Stimulated activated CD4-positive, alpha-beta T cell treated with anti-CD3 and anti-CD28 coated beads, Interleukin-12 subunit alpha, Interleukin-12 subunit beta, amount 100 ng/mL, for 4 hours (primary cell): ENCODE measurements at places on chromosomes 3 and 15.

DNA sequence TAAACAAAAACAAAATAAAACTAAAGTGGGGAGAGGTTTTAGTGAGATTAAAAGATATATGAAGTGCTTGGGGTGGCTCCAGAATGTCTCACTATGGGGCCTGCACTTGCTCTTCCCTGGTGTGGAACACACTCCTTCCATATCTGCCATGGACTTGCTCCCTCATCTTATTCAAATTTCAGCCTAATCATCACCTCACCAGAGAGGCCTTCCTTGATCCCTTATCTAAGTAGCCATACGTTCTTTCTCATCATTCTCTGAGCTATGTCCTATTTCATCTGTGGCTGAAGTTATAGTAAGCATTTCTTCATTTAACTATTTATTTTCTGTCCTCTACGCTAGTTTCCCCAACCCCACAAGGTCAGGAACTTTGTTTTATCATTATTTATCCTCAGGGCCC, 511.7 kb downstream of the NTRK3 start:
- DNase-seq = no peak

GRCh38 chr3:101163554-101163953, 156.8 kb downstream of the IMPG2 start:
- DNase-seq = no peak

GRCh38 chr15:35986191-35986721, 440.3 kb upstream of the DPH6 start:
- no peak for DNase-seq

- DNase-seq = no peak
Measured at GRCh38 chr3:12452361-12453330, 31.6 kb upstream of the TSEN2 start.

GRCh38 chr3:6962801-6963200, 101.9 kb downstream of the GRM7 start:
- DNase-seq = no peak

DNA sequence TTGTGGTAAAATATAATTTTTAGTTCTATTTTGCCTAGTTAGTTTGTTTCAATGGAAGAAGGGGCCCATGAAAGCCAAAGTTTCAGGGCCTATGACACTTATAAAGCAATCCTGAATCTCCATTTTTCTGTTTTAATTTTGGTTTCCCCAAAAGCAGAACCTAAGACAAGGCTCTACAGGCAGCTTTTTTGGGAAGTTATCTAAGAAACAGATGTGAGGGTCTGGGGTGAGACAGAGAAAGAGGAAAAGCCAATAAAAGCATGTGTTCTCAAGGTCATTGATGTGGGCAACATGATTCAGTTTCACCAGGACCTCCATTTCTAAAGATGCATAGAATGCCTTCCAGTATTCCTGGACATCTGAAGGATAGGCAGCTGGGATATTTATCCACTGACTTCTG, 598.5 kb downstream of the PDCD6IP start:
- DNase-seq = no peak

DNA sequence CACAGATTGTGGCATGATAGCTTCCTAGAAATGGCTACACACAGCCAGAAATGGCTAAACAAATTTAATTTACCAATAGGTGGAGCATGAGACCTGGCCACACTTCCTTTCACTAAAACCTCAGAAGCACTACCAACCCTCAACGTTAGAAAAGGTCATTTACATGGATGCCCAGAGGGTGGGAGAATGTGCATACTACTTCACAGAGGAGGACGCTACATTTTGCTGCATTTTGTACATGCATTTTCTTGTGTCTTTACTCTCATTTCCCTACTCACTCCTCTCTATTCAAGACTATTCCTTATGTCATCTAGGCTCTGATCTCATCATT, 40.1 kb downstream of the C2CD4B start:
- DNase-seq = no peak

GRCh38 chr15:78977091-78977571, 32.3 kb upstream of the CTSH start:
- DNase-seq = no peak

DNA sequence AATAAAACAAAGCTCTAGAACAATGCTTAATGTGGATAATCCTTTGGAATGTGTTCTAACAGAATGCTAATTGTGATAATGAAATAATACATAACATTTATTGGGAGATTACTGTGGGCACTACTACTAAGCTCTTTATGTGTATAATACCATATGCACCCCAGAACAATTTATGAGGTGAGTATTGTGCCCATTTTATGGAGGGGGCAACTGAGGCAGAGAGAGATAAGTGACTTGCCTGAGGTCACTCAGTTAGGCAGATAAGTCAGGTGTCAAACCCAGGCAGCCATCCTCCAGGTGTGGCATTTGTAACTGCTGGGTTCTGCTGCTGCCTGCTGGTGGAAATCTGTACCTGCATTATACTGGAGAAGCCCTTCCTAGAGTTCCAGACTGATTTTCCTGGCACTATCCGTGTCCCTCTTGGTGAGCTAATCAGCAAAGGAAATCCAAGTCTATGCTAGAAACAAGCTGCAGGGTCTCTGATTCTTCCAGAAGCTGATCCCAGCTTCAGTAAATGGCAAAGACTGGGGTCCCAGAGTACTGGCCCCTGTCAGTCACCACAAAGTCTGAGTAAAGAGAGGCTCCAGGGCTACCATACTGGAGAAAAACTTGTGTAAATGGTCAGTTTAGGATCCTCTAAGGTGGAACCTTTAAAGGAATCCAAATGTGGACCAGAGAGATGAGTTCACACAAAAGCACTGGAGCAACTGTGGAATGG, 22.6 kb upstream of the RBP1 start:
- DNase-seq = no peak

DNA sequence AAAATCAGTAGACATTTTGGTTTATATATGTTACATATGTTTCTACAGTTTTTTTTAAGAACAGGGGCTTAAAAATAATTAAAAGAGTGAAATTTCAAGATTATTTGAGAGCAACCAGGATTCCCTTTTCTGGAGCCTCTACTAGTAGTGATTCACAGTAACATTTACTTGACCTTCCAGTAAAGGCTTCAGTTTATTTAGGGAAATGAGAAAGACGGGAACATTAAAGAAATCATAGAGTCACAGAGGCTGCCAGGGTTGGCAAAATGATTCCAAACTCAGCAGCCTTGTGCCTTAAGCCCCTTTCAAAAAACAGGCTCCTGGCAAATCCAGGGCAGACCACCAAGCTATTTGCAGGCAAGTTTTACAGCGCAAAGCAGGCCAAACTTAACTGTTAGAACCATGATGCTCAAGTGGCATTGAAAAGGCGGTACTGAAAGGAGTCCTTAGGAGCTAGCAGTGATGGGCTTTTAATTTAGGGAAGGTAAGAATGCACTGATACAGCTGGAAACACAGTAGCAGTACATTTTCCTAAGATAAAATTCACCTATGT, 201.1 kb upstream of the ADAMTS9 start:
- DNase-seq = no peak

- no peak for DNase-seq
Measured at GRCh38 chr15:86590461-86590860, 510.8 kb downstream of the AGBL1 start.

DNA sequence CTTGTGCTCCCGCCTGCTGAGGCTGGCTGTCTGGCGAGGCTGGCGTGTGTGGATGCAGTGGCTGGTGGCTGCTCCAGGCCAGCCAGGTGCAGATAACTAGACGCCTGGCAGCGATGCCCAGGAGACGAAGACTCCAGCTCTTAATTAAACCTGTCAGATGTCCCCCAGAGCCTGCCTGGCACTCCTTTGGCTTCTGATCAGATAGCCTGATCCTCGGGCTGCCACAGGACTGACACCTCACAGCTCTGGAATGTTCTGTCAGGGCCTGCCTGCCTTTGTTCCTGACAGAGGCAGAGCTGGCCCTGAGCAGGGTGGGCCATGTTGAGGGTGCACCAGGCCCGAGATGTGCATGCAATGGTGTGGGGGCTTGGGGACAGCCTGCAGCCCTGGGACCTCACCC, 36.5 kb downstream of the PLXNA1 start:
- DNase-seq = no peak

- no peak for DNase-seq
Measured at GRCh38 chr3:37542331-37542730, 319.3 kb upstream of the CTDSPL start.

GRCh38 chr15:87570206-87570605, 686.3 kb downstream of the NTRK3 start:
- DNase-seq = no peak

- DNase-seq = no peak
Measured at GRCh38 chr3:156518726-156519125, 36.2 kb downstream of the SSR3 start.

- no peak for DNase-seq
Measured at GRCh38 chr15:81851757-81852156, 194.1 kb downstream of the MEX3B start.

DNA sequence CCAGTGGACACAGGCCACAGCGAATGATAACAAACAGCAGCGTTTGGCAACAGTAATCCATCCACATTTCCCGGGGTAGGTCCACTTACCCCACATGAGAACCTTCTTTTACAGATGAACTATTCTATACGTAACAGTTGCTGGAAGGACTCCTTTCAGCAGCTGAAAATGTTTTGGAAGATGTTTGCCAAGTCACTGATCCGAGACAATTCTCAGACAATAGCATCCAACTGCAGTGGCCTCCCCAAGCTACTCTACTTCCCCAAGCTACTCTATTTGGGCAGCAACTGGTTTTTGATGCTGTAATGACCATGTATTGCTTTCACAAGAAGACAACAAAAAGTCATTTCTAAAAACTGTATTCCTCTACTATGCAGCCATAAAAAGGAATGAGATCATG, 87.5 kb downstream of the ADAMTS17 start:
- DNase-seq = no peak

GRCh38 chr3:129616291-129616690, 9.8 kb upstream of the PLXND1 start:
- no peak for DNase-seq

- DNase-seq = no peak
Measured at GRCh38 chr3:30324587-30324986, 281.8 kb upstream of the TGFBR2 start.

DNA sequence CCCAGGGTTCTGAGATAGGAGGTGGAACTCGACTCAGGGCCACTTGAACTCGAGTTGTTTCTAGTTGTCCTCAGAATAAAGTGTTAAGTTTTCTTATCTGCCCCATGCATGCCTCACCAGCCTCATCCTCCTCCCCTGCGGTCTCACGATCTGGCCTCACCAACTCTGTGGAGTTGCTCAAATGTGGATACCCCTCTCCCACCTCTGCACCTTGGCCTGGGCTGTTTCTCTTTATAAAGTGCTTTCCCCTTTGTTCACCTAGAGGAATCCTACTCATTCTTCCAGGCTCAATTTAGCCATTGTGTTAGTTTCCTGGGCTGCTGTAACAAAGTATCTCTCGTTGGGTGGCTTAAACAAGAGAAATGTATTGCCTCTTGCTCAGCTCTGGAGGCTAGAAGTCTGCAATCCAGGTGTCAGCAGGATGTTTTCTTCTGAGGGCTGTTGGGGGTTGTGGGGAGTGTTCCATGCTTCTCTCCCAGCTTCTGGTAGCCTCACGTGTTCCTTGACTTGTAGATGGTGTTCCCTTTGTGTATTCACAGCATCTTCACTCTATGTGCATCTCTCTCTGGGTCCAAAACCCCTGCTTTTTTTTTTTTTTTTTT, 100.7 kb downstream of the MEX3B start:
- DNase-seq = no peak

- DNase-seq = no peak
Measured at GRCh38 chr3:49647741-49648140, 26.4 kb upstream of the APEH start.

DNA sequence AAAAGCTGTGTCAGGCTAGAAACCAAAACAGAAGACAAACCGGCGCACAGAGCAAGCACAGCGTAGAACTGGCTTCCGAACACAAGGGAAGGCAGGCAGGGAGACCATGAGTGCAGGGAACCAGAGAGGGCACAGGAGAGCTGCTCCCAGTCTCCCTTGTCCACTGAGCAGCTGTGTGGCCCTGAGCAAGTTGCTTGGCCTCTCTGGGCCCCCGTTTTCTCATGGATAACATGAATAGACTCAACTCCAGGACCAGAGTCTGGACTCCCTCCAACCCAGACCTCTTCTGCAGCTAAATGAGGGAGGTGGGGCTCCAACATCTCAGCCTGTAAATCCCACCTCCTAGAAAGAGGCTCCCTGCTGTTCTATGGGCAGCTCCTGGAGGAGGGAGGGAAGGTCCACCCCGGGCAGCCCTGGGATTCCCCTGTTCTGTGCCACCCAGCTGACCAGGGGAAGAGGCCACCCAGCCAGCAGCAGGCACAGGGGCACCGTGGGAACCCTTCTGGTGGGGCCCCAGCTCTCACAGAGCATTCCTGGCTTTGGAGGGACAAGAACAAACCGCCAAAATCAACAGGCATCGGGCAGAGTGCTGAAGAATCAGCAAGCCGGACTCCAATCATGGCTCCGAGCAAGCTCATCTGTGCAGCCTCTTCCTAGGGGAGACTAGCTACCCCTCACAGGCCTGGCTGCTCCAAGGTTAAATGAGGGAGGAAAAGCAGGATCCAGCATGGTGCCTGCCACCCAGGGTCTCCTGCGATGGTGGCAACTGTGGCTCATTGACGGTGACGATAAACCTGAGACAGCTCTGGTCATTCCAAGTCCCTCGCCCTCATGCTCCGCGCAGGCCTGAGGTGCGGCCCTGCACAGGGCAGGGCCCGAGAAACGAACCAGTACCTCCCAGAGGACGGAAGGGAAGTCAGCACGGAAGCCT, 15.1 kb downstream of the XXYLT1 start:
- DNase-seq = no peak

DNA sequence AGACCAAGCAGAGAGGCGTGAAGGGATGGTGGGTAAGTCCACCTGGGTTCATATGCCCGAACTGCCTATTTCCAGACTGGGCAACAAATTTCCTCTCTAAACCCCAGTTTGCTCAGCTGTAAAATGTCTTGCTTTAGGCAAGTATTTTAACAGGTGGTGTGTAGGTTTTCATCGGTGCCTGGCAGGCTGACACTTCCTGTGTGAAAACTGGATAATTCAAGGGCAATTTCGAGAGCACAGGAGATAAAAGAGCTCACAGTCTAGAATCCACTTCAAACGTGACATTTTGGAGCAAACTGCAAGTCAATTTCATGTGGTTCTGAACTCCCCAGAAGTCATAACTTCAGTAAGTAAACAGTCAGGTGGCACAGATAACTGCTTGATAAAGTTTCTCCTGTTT, 112.2 kb downstream of the OXNAD1 start:
- DNase-seq = no peak

- DNase-seq = no peak
Measured at GRCh38 chr15:77517579-77517978, 96.9 kb downstream of the HMG20A start.

GRCh38 chr3:150308481-150309256, 99.4 kb upstream of the TSC22D2 start:
- DNase-seq = no peak
